Putamen (tissue), 1 donor: ENCODE measurements at places on chromosomes 11 and 22.
A peak's percentile ranks its signal among the peaks of the same experiment; 100 is the strongest.

DNA sequence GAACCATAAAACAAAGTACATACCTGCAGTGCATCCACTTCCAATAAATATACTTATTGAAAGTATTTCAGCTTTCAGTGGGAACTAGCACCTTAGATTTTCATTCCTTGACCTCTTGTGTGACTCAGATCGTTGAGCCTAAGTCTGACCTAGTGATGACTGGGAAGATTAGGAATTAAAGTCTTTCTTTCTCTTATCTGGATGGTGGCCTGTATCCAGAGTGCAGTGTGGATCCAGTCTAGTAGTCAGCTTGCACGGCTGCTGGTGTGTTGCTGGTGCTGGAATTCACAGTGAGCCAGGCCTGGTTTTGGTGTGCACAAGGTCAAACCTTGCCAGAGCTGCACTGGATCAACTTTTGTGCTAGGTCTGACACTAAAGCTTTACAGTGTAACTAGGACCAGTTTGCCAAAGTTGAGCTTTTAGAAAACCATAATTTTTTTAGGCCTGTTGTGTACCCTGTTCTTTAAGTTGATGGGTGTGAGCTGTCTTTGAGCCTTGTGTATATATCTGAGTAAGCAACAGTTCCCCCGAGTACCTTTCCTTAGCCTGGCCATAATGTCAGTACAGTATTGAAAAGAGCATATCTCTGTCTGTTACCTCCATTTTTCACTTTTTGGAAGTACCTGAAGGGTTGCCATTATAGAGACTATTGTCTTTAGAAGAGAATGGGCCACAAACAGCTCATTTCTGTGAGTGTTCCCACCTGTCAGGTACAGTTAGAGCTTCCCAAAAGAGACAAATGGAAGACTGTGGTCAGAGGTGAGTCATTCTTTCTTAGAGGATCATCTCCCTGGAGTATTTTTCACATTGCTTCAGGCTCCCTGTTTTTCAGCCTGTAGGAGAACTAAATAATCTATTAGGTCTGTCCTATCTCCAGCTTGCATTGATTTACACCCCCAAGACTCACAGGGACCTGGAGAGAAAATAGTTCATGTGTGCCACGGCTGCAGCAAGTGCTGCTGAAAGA lies 89.8 kb downstream of the ALX4 start:
- DNase-seq: no peak

GRCh38 chr11:13258855-13259254 lies 18.7 kb upstream of the BMAL1 start:
- DNase-seq: no peak

GRCh38 chr11:32527261-32528175 lies 56.1 kb upstream of the EIF3M start:
- peak; percentile 13 for DNase-seq

- no peak for DNase-seq
These were observed 149.0 kb downstream of the CEP164 start for GRCh38 chr11:117476531-117477142.

- no peak for DNase-seq
These were observed 27.2 kb downstream of the CSF2RB start for GRCh38 chr22:36940676-36941075.

- no peak for DNase-seq
These were observed 250.3 kb upstream of the TBCEL start for GRCh38 chr11:120773501-120774031.
